Activated T-cell treated with anti-CD3 and anti-CD28 coated beads for 48 hours (primary cell): ENCODE measurements at places on chromosomes 2 and 18.

GRCh38 chr18:9711361-9712129, 3.4 kb downstream of the RAB31 start:
- no peak for DNase-seq

- DNase-seq = no peak
Observed at GRCh38 chr2:148552675-148553331, 91.7 kb upstream of the EPC2 start.

DNA sequence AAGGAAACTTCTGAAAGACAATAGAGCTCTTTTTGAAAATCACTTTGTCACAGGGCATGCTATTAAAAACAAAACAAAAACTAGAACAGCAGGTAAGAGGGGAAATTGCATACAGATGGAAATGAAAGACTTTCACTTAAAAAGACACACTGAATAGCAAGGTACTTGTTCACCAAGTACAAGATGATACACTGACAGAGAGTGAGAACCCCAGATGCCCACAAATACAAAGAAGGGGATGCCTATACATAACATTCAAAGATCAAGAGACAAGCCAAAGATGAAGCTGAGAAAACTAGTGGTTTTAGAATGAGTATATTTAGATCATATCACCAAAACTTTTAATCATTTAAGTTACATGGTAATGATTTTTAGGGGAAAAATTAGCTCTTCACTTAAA, 60.7 kb downstream of the ASXL2 start:
- no peak for DNase-seq

DNA sequence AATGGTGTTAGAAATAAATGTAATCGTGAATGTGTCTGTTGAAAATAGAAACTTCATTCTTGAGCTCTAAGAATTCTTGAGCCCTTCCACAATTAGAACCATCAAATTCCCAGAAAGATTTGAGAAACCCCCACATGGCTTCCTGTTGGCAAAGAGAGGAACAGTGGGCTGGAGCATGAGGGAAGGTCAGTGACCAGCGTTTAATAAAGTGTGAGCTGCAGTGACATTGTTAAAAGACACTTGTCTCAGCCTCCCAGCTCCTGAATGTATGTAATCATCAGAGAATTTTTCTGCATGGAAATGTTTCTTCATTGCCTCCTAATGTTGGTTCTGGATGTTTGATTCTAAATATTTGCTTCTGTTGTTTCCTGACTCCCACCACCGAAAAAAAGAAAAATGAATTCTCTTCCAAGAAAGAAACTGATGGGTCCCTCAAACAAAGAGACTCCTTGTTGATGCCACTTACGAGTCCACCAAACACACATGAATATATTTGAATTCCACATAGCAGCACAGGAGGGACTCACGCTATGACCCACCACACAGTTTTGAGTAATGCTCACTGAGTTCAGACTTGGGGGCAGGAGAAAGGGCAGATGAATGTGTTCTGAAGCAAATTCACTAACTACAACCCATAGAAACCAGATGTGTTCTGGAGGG, 225.1 kb upstream of the KLHL29 start:
- no peak for DNase-seq

DNA sequence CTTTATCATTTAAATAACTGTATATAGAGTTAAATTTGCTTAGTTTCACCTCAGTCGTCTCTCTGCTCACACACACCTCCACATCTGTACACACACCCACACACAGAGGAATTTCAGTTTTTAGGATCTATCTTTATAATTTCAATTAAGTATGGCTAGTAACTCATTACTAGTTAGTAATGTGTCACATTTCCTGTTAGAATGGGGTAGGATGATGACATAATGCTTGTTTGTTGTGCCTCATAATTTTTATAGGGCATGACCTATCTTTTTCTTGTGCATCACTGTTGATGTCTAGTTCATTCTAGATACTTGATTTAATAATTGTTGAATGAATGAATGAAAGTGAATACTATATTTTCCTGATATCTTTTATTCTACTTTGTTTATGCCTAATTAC, 108.6 kb downstream of the AGPS start:
- no peak for DNase-seq

- DNase-seq = peak; percentile 73
Observed at GRCh38 chr2:196239622-196240587, 68.5 kb upstream of the STK17B start.

GRCh38 chr2:163157411-163157810, 318.8 kb upstream of the KCNH7 start:
- no peak for DNase-seq
